Bone marrow (tissue), 2 donors: ENCODE measurements at places on chromosomes 2 and 18.

GRCh38 chr18:58381676-58382411 is 247.0 kb downstream of the ALPK2 start:
- DNase-seq = no peak

- no peak for DNase-seq
Measured at GRCh38 chr18:55413474-55413873, 174.5 kb downstream of the TCF4 start.

- DNase-seq = no peak
Measured at GRCh38 chr2:145085612-145086011, 565.7 kb upstream of the ZEB2 start.

DNA sequence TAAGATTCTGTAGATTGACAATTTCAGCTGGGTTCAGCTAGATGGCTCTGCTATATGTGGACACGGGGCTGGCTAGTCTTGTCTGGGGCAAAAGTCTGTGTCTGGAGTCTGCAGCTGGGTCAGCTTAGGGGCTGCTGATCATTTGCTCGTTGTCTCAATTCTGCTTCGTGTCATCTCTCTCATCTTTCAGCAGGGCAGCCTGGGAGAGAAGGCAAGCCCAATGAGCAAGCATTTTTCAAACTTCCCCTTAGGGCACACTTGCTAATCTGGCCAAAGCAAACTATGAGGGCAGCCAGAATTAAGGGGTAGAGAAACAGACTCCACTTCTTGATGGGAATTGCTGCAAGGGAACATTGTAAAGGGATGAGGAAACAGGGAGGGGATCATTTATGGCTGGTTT is 462.6 kb downstream of the SLC4A3 start:
- no peak for DNase-seq

- DNase-seq = no peak
Measured at GRCh38 chr2:144548532-144549191, 28.7 kb upstream of the ZEB2 start.

DNA sequence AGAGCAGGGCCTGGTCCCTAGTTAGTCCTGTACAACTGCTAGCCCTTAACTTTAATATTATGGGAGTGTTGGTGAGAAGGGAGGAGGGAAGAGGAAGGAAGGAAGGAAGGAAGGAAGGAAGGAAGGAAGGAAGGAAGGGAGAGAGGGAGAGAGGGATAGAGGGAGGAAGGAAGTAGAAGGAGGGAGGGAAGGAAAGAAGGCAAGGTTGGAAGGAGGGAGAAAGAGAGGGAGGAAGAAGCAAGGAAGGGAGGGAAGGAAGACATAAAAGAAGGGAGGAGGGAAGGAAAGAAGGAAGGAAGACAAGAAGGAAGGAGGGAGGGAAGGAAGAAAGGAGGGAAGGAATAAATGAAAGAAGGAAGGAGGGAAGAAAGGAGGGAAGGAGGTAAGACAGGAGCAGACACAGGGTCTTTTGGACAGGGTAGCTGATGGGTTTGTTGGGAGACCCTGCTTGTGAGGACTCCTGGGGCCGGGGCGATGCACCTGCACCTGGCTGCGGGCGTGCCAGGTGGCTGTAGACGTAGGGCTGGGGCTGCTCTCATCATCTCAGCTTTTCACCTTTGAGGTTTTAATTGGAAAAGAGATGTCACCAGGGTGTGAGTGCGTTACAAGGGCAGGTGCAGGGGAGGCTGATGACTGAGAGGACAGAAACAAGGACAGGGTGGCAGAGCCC is 5.9 kb upstream of the POMC start:
- DNase-seq = no peak

- DNase-seq = no peak
Measured at GRCh38 chr2:127580167-127581049, 44.9 kb downstream of the MYO7B start.

GRCh38 chr2:172693529-172694455 is 41.9 kb upstream of the RAPGEF4 start:
- no peak for DNase-seq

DNA sequence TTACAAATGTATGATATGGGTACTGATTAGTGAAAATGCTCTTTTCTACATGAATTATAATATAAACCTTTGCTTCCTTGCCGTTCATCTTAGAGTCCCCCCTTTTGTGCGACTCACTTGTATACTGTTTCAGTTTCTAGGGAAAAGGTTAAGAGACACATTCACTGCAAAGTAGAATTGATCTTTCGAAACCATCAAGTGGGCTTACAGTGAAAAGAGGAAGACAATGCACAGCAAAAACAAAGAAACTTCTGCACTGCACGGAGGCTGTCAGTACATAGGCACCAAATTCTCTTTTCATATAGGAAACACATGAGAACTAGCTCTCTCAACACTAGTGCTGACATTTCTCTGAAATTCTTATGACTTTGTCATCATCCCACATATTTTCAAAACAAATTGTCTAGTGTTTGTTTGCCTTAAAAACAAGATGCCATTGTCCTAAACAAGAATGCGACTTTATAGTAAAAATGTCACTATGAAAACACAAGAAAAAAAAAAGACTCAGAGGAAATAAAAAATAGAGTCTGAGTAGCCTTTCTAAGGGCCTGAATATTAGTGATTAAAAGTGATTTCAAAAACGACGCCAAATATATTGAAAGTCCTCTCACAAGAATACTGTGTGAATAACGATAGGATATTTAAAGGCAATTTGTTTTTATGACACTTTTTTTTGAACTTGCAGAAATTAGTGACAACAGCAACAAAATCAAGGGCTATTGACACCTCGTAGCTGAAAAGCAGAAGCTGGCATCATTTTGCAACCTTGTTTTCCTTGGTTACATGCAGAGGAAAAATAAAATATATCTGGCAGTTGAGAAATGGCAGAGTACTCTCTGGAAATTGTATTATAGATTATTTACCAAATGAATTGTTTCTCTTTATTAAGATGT is 827.0 kb downstream of the BCL11A start:
- DNase-seq = peak; percentile 59

- DNase-seq = no peak
Measured at GRCh38 chr2:193461431-193461934, 1266.8 kb upstream of the TMEFF2 start.
